ENCODE measurements at places on chromosomes 11 and 22.

DNA sequence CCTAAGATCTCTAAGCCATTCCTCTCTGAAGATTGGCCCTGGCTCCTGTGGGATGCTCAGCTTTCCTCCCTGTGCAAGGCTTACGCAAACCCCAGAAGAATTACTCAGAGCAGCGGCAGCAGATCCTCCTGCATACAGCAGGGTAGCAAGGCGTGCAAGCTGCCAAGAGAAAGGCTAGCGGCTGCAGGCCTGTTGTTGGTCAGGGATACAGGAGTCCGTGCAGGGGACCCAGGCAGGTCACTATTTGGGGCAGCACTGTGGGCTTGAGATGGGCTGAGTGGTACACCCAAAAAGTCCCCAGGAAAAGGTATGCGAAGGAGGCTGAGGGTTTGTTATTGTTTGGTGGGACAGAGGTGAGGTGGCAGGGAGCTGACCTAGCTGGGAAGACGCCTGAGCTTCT, 1.5 kb downstream of the GLB1L2 start:
- no peak for DNase-seq

DNA sequence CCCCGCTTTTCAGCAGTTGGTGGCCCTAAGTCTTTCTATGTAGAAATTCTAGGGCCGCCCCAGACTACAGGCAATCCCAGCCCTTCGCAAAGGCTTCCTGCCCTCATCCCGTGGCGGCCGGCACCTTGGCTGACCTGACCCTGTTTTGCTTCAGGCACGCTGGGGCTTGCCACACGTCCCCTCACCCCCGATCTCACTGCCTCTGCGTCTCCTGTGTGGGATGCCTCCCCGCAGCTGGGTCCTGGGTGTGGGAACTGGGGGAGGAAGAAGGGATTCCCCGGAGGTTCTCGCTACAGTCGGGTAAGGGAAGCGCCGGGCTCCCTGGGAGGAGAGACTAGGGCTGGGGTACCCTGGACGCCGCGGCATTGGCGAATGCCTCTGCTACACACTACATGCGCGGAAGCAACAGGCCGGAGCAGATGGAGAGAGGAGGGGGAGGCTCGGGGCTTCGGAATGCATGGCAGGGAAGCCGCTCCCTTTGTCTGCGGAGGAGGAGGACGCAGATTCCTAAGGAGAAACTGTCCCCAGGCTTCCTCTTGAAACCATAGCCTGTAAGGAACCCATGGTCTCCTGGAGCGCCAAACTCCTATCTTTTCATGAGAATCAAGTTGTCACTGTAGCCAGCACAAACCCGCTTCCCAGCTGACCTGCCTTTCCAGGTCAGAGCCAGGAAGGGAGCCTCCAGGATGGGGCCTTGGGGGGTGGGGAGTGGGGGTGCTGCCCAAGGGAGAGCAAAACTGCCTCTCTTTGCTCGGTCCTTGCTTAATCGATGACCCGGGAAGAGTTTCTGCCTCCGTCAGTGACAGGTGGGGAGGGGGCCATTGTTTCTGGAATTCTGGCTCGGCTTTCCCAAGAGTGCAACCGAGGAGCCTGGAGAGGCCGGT, 1.4 kb downstream of the DTX4 start:
- DNase-seq: no peak

- no peak for DNase-seq
Observed at GRCh38 chr11:65298131-65298535, 16.5 kb upstream of the CDC42EP2 start.

DNA sequence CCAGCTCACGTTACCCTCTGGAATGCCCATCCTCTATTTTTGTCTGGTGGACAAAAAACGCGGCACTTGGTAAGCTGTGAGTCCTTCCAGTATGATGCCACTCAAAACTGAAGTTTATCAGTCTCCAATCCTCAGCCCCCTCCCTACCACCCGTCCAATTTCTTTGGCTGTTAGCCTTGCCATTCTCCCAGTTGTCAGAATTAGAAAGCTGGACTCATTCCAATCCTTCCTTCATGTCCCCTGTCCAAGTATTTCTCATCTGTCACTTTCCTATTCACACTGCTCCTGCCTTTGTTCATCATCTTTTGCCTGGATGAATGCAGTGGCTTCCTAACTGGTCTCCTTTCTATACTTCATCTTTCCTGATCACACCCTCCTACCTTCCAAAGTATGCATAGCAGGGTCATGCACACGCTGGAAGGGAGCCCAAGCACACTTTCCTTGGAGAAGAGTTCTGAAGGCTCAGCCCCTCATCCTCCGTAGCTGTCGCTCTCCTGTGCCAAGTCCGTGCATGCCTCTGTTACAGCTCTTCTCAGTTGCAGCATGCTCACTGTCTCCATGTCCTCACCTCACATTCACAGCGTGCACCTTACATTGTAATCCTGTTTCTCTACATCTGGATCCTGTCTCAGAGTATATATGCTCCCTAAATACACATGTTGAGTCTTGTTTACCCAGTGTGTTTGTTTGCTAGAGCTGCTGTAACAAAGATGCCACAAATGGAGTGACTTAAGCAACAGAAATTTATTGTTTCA, 19.4 kb downstream of the APLP2 start:
- DNase-seq: no peak

GRCh38 chr11:62398011-62398994, 20.5 kb upstream of the SCGB1A1 start:
- no peak for DNase-seq

GRCh38 chr11:126510621-126511370, 155.3 kb downstream of the ST3GAL4 start:
- no peak for DNase-seq

- no peak for DNase-seq
Observed at GRCh38 chr11:47451990-47452389, 3.1 kb upstream of the RAPSN start.

DNA sequence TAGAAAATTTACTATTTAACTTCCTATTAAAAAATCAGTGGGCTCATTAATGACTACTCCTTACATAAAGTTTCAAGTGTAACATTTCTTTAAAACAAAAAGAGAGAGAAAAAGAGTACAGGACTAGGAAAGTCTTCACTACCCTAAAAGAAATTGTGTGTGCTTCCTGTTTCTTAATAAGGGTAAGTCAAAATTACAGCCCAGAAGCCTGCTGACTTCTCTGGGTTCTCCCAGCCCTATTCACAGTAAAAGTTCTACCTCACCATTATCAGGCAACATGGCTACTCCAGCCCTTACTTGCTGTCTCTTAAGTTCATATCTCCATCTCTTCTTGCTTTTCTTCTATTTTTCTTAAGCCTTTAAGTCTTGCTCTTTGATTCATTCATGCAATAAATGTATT, 20.3 kb upstream of the ZC3H12C start:
- DNase-seq: no peak

DNA sequence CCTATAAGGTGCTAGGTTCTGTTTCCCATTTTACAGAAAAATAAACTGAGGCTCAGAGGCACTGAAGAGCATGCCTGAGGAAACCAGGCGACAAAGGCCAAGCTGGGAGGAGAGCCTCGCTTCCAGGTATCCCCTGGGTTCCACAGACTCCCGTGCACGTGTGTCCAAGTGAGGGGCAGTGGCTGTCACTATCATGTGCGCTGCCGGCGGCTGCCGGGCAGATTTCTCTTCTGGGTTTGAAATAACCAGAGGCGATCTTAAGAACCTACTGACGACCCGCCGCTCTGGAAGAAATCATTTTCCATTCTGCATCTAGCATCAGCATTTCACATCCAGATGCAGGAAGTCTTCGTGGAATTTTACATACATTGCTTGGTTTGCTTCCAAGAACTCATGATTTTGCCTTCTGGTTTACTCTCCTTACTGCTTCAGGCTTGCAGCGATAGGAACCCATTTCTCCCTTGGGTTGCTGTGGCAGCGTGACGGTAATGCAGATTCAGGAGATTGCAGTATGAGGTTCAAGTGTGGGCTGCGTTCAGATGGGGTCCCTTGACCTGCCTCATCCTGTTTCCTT, 28.6 kb downstream of the ARHGAP8 start:
- DNase-seq: no peak

GRCh38 chr22:33519071-33519973, 401.0 kb downstream of the LARGE1 start:
- DNase-seq: peak; percentile 78

DNA sequence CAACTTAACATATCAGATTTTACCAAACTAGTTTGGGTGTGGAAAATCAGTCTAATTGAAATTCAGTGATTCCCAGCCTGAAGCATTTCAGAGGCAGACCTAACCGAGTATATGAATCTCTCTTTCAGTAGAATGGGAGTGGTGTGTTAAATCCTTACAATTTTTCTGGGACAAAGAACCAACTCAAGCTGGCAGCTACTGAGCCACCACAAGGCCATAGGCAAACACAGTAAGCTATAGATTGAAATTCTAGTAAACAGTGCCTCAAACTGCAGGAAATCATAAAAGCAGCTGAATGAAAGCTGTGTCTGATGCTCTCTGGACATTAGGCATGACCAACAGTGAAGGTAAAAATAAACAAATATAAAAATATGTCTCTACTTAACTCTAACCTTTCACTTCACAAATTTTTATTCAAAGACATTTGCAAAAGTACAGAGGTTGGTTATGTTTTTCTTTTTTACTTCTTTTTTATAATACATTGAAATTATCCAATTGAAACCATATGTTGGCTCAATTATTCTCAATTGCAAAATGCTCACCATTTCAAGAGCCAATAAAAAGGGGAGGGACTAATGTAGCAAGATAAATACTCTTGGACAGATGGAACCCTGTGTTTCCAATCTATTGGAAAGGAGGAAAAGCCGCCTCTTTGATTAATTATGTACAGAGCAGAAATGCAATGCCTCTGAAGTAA, 35.8 kb upstream of the FIBIN start:
- DNase-seq: no peak

DNA sequence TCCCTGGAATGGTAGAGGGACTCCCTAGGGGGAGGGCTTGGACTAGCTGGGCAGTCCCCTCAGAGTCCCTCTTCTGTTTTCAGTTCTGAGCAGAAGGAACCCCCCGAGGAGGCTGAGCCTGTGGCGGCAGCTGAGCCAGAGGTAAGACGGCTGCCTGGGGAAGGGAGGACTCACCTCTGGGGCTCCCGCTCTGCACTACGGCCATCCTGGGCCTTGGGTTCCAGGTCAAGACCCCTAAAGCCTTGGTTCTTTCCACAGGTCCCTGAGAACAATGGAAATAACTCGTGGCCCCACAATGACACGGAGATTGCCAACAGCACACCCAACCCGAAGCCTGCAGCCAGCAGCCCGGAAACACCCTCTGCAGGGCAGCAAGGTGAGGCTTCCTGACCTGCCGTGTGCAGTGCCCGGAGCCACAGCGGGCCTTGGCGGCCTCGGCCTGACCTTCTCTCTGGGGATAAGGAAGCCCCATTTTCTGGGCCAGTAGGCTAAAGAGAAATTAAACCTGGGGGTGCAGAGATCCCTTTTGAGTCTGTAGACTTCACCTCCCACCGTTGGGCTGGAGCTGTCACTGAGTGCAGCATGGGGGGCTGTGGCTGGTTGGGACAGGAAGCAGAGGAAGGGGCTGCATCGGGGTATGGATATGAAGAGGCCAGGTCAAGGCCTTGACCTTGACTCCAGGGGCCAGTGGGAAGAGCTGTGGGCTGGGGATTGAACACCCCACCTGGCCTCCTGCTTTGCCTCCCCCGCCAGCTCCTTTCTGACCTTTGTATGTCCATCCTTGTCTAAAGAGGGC, 15.0 kb downstream of the INCENP start:
- no peak for DNase-seq

DNA sequence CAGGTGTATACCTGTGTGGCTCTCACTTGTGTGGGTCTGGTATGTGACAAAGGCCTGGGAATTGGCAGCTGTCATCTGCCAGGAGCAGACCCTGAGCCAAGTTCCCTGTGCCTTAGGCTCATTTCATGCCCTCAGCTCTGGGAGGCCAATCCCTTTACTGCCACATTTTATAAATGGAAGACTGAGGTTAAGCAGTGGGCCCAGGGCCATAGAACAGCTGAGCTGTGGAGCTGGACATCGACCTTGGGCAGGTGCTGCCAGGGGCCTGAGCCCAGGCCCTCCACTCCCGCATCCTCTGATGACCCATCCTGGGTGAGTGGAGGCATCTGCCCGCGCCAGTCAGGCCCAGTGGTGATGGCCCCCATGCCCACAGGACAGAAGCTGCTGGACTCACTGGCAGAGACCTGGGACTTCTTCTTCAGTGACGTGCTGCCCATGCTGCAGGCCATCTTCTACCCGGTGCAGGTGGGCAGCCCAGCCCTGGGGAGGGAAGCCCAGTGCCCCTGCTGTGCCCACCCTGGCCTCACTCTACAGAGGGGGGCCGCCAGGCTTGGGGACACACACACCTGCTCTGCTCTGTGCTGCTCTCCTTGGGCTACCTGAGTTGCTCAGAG, 20.9 kb upstream of the ARHGAP8 start:
- DNase-seq: no peak

DNA sequence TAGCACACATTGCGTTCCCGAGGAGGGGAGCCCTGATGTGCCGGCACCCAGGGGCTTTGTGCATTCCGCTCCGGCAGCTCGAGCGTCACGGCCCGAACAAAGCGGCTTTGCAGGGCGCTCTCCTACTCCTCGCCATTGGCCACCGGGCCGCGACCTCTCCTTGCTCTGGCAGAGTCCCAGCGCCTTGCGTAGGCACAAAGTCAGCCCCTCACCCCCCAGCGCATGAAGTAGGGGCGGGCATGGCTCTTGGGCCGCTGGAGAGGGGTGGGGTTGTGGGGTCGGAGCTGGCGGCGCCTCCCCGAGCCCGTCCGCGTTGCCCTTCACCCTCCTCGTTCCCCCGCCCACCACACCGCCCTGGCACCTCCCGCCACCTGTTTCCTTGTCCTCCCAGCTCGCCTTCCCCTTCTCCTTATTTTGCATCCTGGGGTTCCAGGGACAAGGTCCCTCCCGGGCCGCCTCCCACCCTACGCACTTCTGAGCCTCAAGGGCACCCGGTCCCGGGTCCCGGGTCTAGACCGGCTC, 753 bp upstream of the PPARA start:
- DNase-seq: peak; percentile 24

GRCh38 chr11:16909359-16910035, 104.7 kb downstream of the PLEKHA7 start:
- DNase-seq: no peak

DNA sequence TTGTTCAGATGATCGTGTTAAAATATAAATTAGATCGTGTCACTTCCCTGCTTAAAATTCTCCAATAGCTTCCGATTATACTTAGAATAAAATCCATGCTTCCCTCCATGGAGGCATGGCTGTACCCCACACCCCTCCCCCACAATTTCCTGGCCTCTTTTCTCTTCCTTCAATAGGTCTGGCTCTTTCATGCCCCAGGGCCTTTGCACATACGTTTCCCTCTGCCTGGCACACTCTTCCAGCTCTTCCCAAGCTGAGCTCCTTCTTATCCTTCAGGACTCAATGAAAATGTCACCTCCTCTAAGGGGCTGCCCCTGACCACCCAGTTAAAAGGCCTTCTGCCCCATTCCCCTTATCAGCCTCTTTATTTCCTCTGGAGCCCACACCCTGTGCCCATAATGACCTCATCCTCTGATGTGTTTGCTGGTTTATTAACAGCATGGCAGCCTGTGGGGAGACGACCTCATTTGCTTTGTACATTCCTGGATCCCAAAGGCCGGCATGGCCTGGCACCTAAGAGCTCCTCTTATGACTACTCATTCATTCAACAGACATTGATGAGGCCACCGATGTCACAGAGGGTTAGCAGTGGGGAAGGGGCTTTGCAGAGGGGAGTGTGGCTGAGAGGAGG, 9.0 kb upstream of the FLRT1 start:
- no peak for DNase-seq

GRCh38 chr11:15621565-15621964, 506.8 kb downstream of the INSC start:
- no peak for DNase-seq
